Lower leg skin (tissue), 4 donors: ENCODE measurements at places on chromosomes 3 and 15.
A peak's percentile ranks its signal among the peaks of the same experiment; 100 is the strongest.

DNA sequence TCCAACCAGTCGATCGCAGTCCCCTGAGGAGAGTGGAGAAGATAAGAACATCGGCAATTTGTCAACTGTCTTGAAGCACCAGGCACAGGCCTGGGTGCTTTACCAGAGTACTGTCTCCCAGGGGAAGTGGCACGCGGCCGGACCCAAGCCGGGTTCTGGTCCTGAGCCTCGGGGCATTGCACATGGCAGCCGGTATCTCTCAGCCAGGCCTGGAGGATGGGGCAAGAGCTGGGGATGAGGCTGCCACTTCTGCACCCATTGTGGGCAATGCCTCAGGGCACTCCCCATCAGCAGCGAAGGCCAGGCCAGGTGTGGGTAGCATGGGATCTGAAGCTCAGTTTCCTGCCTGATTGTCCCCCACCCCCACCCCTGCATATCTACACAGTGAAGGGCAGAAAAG lies 77.5 kb downstream of the ADCY5 start:
- DNase-seq = no peak

- no peak for DNase-seq
Measured at GRCh38 chr3:1117843-1118473, 25.1 kb downstream of the CNTN6 start.

- no peak for DNase-seq
Measured at GRCh38 chr3:52019352-52020080, 23.8 kb upstream of the RPL29 start.

GRCh38 chr3:104269771-104270170 lies 1096.9 kb upstream of the ALCAM start:
- no peak for DNase-seq

DNA sequence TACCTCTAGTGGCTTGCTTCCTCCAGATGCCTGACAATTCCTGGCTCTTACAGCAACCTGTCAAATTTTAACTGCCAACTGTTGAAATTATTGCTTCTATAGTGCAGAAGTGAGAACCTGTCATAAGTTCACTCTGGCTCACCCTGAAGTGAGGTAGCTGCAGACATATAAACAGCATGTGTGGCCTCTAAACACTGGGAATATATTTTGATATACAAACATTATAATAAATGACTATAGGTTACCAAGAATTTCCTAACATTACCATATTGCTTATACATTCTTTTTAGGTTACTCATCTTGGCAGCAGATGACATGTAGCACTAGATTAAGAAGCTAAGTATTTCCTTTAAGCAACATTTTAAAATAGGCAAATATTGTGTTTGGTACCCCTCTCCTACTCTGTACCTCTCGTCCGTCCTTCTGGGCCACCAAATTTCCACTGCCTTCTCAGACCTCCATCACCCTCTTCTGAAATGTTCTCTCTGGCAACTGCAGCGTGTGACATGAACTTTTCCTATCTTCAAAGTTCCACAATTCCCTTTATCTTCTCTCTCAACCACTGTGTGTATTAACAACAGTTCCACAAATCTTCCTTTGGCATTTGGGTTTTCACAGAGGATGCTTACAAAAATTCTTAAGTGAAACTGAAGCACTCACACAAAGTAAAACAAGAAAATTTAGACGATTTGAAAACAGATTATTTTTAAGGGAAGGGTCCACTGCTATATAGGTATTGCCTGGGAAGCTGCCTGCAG lies 15.3 kb upstream of the XXYLT1 start:
- no peak for DNase-seq

DNA sequence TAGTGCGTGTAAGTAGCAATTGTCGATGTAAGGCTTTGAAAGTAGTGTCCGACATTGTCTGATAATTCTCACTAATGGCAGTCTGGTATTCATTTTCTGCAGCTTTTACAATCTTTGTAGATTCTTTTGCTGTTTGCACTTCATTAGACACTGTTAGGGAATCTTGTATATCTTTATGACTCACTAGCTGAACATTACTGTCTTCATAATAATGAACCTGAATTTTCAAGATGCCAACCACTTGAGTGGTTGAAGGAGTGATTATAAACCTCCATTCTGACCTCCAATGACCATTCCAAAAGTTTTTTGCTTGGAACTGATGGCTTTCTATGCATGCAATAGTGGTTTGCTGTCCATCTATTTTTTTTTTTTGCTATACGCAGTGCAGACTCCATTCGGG lies 76.4 kb upstream of the MFGE8 start:
- no peak for DNase-seq

GRCh38 chr15:26376243-26376642 lies 396.6 kb downstream of the GABRB3 start:
- no peak for DNase-seq

DNA sequence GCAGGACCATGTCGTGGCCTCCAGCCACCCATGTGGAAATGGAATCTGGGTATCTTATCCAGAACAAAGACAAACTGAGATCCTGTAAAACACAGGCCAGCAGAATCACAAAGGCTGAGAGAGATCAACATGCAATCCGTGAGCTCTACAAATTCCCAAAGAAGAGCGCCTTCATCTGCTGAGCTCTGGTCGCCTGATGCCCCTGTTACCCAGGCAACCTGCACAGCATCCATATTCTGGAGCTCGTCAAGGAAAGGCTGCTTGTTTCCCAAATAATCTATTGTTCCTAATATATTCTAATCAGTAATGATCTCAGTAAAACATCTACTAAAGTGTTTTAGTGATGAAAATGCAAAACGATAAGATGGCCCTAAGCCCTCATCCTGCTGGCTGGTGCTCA lies 133.6 kb downstream of the OCA2 start:
- no peak for DNase-seq

GRCh38 chr15:28107111-28107903 lies 8.2 kb upstream of the OCA2 start:
- DNase-seq = peak; percentile 86

- no peak for DNase-seq
Measured at GRCh38 chr3:122681284-122681973, 790 bp downstream of the PARP14 start.

GRCh38 chr15:37586976-37587375 lies 347.5 kb upstream of the TMCO5A start:
- no peak for DNase-seq

- no peak for DNase-seq
Measured at GRCh38 chr15:91609231-91609630, 244.3 kb upstream of the SLCO3A1 start.

- DNase-seq = no peak
Measured at GRCh38 chr15:96285729-96286254, 44.7 kb upstream of the NR2F2 start.

- DNase-seq = no peak
Measured at GRCh38 chr15:62063825-62064635, 2.7 kb upstream of the C2CD4A start.

- DNase-seq = peak; percentile 88
Measured at GRCh38 chr3:49378249-49378895, 20.2 kb upstream of the GPX1 start.
